ENCODE measurements at places on chromosomes 11 and 22.

- DNase-seq = peak; percentile 79
Observed at GRCh38 chr11:116927163-116927974, 89.9 kb upstream of the APOA1 start.

- no peak for DNase-seq
Observed at GRCh38 chr11:4916581-4916980, 2.6 kb downstream of the OR51G2 start.

DNA sequence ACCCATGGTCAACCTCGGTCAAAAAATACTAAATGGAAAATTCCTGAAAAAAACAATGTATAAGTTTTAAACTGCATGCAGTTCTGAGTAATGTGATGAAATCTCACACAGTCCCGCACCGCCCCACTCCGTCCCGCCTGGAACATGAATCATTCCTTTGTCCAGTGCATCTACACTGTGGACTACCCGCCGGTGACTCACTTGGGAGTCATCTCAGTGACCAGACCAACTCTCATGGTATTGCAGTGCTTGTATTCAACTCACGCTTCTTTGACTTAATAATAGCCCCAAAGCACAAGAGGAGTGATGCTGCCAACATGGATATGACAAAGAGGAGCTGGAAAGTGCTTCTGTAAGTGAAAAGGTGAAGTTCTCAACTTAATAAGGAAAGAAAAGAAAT, 48.8 kb downstream of the ARHGAP32 start:
- no peak for DNase-seq

- no peak for DNase-seq
Observed at GRCh38 chr11:45657496-45658260, 7.7 kb downstream of the CHST1 start.

DNA sequence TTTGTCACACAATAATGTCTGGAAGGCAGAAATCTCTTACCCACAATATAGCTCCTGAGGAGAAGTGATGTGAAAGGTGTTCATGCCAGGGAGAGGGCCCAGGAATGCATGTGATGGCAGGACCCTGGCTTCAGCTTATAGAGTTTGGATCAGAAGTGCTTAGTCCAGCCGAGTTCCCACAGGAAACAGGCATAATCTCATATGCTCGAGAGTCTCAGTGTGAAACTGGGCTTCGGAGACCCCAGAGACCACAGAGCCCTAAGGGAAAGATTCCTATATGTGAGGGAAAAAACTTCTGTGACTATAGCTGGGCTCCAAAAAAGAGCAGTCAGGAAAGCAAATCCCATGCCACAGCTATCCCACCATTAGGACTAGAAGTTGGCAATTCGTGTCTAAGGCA, at the start of gene OR52N5:
TSS of gene OR52N5 (minus strand) at position 101 of the 400 bp plus-strand sequence. CDS start 4,721 bp downstream, outside the sequence.
- no peak for DNase-seq

DNA sequence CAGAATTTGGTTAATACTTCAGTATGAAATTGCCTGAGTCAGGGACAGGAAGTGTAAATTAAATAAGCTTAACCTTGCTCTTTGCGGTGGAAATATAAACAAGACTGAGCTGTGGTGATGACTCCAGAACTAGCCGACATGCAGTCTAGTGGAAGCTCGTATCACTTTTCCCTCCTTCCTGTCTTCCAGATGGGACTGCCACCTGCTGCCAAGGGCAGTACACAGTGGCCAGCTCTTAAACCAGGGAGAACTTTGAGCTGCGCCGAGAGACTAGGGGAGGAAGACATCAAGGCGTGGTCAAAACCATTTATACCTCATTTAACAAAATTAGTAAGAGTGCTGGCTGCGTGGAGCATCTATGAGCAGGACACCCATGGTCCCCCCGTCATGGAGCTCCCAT, 31.3 kb upstream of the CTTN start:
- no peak for DNase-seq

DNA sequence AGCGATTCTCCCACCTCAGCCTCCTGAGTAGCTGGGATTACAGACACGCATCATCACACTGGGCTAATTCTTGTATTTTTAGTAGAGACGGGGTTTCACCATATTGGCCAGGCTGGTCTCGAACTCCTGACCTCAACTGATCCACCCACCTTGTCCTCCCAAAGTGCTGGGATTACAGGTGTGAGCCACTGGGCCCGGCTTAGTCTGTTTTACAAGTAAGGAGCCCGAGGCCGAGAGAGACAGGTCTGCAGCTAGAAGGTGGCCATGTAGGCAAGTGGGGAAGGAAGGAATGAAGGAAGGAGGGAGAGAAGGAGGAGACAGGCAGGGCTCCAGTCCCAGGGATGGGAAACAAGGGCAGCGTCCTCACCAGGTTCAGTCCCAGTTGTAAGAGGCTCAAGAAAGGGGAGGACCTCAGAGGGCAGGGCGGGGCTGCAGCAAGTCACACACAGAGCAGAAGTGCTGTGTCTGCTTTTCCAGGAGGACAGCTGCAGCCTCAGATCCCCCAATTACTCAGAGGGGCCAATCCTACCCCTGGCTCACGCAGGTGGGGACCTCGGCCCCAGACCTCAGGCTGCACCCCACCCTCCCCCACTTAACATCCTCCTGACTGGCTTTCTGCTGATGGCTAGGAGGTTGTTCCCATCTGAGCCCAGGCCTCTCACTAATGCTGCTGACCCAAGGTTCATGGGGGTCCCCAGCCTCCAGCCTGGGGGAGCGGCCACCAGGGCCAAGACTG, 53.8 kb upstream of the PRR5 start:
- no peak for DNase-seq

DNA sequence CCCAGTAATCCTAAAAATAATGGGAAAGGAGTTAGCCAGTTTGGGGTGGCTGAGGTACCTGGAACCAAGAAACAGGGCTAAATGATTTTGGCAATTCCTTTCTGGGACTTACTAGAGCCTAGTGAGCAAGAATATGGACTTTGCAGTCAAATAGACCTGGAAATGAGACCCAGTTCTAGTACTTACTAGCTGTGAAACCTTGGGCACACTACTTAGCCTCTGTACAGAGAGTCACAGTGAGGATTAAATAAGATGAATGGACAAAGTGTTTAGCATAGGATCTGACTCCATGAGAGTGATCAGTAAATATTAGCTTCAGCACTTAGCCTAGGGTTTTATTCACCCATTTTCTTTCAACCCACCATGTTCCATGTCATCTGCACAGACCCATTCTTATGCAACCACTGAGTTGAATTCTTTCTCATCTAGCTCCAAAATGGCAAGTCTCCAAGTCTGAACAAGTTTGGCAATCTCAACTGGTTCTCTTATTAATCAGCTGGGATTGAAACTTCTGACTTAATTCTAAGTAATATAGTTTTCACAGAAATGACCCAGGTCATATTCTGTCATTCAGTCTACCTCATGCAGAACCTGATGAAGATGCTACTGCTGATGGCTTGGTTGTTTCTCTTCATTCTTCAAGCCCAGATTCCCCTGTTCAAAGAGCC, 15.0 kb upstream of the SORL1 start:
- no peak for DNase-seq

- DNase-seq = no peak
Observed at GRCh38 chr11:59292611-59293010, 66.1 kb upstream of the OR5AN1 start.

DNA sequence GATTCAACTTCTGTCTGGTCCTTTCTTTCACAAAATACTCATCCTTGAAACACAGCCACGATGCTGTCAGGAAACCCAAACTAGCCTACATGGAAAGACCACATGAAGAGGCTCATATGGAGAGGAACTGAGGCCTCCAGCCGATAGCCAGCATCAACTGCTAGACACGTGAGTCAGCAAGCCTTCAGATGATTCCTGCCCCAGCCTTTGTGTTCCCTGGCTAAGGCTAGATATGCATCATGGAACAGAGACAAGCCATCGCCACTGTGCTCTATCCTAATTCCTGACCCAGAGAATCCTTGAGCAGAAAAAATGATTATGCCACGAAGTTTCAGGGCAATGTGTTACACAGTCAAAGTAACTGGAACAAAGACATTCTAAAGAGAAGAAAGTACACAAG, 75.5 kb downstream of the ENTHD1 start:
- DNase-seq = no peak

- DNase-seq = no peak
Observed at GRCh38 chr11:1371836-1372465, 17.8 kb upstream of the BRSK2 start.

DNA sequence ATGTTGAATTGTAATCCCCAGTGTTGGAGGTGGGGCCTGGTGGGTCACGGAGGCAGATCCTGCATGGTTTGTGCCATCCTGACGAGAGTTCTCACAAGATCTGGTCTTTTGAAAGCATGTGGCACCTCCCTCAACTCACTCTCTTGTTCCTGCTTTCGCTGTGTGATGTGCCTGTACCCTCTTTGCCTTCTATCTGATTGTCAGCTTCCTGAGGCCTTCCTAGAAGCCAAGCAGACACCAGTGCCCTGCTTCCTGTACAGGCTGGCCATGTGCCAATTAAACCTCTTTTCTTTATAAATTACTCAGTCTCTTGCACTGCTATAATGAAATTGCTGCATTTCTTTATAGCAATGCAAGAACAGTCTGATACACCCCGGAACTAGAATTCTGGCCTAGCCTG, 13.1 kb downstream of the PTPN5 start:
- peak; percentile 35 for DNase-seq

DNA sequence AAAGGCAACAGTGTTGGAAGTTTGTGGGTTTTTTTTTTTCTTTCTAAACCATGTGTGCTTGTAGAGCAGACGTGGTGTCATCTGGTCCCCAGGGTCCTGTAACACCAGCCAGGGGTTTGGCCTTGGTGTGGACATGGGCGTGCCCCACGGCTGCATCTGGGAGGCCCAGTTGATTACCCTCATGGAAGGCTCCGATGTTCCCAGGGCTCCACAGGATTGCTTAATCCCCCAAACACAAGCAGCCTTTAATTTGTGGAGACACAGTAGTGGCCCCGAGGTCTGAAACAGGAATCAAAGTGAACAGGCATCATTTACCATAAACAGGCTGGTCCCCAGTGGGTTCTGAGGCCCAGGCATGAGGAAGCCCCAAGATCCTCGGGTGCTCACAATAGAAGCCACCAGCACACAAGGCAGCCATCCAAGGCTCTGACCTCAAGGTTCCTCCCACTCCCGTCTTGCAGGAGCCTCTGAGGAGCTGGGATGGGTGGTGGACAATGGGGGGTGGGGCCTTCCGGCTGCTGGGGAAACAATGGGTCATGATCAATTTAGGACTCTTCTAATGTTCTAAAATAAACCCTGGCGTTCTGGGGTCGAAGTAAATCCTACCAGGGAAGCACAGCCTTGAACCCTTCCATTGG, 115.0 kb upstream of the CD82 start:
- DNase-seq = no peak

GRCh38 chr22:33678523-33678922, 241.8 kb downstream of the LARGE1 start:
- no peak for DNase-seq

DNA sequence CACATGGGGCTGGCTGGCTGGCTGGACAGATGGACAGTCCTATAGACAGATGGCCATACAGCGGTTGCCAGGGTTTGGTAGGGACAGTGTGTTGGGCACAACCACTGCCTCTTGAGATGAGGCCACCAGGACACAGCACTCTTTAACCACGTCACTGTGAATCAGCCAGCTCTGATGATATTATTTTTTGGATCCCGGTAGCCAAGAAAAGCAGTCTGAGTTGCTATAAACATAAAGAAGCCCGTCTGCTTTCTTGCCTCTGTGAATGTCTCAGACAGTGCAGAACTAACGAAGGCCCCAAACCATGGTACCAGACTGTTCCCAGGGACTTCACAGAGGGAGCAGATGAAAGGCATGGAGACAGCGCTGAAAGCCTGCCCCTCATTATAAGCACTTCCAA, 115.9 kb upstream of the CSNK2A3 start:
- DNase-seq = no peak

- DNase-seq = no peak
Observed at GRCh38 chr11:27894552-27894951, 194.3 kb upstream of the BDNF start.

- peak; percentile 79 for DNase-seq
Observed at GRCh38 chr11:46348566-46349401, 1.5 kb downstream of the DGKZ start.

GRCh38 chr11:87180742-87181141, 143.0 kb downstream of the TMEM135 start:
- no peak for DNase-seq

DNA sequence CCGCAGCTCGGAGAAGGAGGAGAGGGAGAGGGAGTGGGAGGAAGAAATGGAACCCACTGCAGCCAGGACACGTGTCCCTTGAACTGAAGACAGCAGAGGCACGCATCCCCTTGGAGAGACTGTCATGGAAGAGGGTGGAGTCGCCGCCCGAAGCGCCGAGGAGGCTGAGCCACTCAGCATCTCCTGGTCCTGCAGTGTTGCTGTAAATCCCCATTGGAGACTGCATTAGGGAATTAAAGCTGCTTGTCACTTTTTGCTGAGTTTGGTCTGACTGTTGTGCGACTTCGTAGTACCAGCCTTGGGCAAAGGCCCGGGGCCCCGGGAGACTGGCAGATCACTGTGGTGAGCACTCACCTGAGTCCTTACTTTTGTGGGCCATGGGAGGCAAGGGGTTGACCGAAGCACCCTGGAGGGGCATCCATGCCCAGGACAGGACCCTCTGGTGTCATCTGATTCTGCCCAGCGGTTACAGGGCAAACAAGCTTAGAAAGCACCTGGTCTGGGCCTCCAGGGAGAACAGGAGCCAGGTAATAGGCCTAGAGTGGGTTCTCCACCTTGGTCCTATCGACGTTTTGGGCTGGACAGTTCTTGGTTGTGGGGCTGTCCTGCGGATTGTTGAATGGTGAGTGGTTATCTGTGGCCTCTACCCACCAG, 797 bp downstream of the VPREB1 start:
- no peak for DNase-seq

DNA sequence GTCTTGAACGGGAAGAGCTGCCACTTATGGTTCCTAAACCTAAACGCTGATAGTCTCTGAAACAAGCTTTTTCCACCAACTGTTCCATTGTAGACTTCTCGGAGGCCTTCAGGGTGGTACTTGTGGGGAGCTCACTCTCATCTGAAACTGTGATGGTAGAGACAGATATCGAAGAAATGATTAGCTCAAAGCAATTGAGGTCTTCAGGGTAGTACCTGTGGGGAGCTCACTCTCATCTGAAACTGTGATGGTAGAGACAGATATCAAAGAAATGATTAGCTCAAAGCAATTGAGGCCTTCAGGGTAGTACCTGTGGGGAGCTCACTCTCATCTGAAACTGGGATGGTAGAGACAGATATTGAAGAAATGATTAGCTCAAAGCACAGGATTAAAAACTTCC, 175.7 kb downstream of the SWAP70 start:
- no peak for DNase-seq

- no peak for DNase-seq
Observed at GRCh38 chr22:46810856-46811786, 48.7 kb downstream of the TBC1D22A start.

GRCh38 chr22:37126383-37126782, 16.9 kb upstream of the TMPRSS6 start:
- DNase-seq = no peak

- DNase-seq = no peak
Observed at GRCh38 chr22:27518531-27519340, 282.8 kb downstream of the MN1 start.

Data from activated CD8-positive, alpha-beta T cell treated with anti-CD3 and anti-CD28 coated beads for 36 hours (primary cell).